ENCODE measurements at places on chromosomes 16 and 17.

DNA sequence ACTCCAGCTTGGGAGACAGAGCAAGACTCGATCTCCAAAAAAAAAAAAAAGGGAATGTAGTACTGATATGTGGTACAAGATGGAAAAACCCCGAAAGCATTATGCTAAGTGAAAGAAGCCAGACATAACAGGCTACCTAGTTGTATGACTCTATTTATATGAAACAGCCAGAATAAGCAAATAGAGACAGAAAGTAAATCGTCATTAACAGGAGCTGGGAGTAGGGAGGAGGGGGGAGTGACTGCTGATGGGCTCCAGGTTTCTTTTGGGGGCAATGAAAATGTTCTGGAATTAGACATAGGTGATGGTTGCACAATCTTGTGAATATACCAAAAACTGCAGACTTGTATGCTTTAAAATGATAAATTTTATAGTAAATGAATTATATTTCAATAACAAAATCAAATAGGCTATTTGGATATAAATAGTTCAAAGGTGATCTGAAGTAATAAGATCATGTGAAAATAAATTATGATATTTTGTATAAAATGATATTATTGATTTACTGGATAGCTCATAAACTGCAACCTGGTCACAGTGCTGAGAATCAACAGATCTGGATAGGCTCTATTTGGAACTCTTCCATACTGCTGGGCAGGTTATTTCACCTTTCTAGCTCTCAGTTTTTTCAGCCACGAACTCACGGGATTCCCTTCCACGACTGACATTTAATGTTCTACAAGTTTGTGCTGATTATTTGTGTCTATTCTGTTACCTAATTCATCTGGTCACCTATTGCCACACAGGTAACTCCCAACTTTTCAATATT is 27.1 kb downstream of the ZNF652 start:
- no peak for DNase-seq

DNA sequence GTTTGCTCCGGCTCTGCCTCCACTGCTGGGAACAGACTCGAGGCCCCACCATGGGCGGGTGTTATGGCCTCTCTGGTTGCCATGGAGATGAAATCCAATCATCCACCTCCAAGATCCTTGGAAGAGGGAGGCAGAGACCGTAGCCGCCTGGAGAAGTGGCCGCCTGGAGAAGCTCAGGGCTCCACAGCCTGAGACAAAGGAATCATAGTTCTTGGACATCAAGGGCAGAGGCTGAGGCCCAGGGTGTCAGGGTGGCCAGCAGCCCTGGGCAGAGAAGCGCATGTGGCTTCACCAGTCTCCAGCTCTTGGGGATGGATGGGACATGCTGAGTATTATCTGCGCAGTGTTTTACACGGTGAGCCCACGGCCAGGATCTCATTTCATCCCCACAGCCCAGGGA is 36.2 kb downstream of the ABR start:
- DNase-seq, result no peak

- no peak for DNase-seq
Observed at GRCh38 chr17:72385475-72385874, 264.7 kb downstream of the SOX9 start.

DNA sequence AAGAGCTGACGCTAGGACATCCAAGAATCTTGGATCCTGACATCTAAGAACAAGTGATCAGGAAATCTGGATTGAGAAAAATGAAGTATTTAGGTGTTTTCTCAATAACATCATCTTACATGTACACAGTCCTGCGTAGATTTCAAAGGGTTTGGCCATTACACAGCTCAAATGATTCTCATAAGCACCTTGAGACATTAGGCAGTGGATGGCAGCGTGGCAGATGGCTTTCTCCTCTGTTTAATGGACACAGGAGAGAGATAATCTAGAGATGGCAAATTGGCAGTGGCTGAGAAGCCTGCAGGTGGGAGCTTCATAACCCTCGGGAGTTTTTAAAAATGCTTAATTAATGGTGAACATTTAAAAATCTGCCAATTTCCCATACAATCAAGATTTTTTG is 137.5 kb downstream of the ZFHX3 start:
- no peak for DNase-seq

- no peak for DNase-seq
Observed at GRCh38 chr16:25031132-25031440, 15.9 kb upstream of the ARHGAP17 start.

- peak; percentile 1 for DNase-seq
Observed at GRCh38 chr16:82782715-82783251, 156.0 kb downstream of the CDH13 start.

GRCh38 chr17:65783845-65784334 is 222.4 kb upstream of the AXIN2 start:
- no peak for DNase-seq

DNA sequence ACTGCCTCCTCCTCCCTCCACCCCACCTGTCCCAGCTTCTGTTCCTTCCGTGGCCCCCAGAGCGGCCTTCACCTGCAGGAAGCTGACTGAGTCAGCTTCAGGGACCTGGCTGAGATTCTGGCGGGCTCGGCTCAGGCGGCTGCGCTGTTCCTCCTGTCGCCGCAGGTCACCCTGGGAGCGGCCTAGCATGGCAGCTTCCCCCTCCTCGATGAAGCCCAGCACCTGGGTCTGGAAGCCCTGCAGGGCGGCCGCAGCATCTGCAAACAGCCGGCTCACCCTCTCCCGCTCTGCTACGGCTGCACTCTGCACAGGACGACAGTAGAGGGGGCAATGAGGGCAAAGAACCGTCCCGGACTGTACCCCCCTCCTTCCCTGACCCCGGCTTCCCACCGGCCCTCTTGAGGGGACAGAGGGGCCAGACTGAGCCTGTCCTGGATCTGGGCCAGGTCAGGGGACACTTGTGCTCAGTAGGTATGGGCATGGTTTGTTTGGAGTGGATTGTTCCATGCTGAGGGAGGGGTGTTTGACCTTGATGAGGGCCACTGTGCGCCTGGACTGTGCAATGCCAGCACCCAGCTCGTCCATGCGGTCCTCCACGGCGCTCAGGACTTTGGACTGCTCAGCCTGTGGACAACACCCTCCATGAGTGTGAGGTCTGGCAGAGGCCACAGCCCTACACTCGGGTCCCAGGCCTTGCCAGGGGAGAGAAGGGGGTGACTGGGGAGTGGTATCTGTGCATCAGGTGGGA is 2.0 kb downstream of the TRIM47 start:
- DNase-seq, result peak; percentile 93

GRCh38 chr16:1276580-1276878 is 20.7 kb downstream of the TPSD1 start:
- no peak for DNase-seq

- DNase-seq, result no peak
Observed at GRCh38 chr17:38981636-38982035, 14.4 kb upstream of the FBXO47 start.

DNA sequence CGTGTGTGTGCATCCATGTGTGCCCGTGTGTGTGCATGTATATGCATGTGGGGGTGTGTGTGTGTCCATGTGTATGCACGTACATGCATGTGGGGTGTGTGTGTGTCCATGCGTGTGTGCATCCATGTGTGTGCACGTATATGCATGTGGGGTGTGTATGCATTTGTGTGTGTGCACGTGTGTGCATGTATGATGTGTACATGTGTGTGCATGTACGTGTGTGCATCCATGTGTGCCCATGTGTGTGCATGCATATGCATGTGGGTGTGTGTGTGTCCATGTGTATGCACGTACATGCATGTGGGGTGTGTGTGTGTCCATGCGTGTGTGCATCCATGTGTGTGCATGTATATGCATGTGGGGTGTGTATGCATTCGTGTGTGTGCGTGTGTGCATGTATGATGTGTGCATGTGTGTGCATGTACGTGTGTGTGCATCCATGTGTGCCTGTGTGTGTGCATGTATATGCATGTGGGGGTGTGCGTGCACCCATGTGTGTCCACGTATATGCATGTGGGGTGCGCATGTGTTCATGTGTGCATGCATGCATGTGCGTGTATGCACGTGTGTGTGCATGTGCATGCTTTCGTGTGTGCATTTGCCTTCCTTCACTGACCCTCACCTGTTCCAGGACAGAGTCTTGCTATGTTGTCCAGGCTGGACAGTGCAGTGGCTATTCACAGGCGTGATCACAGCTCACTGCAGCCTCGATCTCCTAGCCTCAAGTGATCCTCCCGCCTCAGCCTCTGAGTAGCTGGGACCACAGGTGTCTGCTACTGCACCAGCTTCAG is 129.6 kb upstream of the TNRC6C start:
- DNase-seq, result no peak

- DNase-seq, result peak; percentile 18
Observed at GRCh38 chr17:40176754-40177110, 538 bp upstream of the RAPGEFL1 start.

GRCh38 chr17:56217921-56218320 is 64.6 kb downstream of the ANKFN1 start:
- no peak for DNase-seq

DNA sequence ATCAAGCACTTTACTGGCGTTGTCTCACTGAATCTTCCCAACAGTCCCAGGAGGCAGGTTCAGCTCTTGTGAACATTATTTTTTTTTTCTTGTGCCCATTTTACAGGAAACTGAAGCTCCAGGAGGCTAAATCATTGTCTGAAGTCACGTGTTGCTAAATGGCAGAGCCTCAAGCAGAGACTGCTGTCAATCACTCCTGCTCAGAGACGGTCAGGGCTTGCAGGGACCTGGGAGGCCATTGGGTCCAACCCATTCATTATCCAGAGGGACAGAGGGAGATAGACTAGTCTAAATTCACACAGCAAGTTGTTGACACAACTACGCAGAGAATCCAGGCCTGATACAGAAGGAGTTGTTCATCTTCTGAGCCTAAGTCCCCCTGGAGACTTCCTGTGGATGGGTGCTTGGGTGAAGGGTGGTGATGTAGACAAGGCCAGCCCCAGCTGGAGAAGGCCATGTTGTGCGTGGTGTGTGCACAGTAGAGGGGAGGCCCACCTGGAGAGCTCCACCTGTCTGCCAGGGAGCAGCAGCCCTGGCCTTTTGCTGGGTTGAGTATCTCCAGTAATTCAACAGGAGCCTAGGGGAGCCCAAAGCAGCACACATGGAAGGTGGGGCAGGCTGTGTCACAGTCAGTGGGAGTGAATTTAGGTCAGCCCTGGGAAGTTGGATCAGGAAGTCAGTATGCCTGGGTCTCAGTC is 24.3 kb upstream of the C1QL1 start:
- no peak for DNase-seq

DNA sequence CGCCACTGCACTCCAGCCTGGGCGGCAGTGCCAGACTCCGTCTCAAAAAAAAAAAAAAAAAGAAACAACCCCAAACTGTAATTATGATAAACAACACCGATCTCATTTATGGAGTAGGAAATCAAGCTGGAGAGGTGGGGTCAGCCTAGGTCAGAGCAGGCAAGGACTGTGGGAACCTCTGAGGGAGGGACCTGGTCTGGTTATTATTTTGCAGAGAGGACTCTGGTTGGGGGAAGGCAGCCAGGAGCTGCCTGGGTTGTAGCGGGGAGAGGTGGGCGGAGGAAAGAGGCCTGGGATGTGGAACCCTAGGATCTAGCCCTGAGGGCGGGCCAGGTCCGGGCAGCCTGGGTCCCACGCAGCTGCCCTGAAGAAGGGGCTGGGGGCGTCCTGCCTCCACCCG is 10.9 kb upstream of the HS3ST6 start:
- DNase-seq, result peak; percentile 50

DNA sequence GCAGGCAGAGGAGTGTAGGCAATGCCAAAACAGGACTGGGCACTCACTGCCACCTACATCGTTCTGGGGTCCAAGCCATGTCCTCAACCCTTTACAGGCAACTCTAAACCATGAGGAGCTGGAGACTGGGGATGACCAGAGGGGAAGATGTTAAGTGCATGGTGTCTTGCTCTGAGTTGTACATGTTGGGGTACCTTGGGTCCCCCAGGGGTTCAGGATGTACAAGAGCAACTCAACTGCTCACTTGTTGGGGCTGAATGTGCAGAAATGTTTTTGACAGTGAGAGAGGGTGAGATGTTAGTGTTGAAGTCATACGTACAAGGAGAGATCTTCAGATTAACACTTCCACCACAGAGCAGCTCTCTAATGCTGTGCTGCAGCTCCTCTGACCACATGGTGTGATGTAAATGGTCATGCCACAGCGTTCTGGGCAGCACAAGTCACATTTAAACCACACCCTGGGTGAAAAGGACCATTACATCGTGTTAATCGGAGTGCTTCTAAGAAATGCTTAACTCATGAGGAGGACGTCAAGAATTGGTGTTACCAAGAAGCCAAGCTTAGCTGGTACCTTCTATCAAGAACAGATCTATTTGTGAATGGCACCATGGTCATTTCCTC is 2.4 kb downstream of the CCL18 start:
- DNase-seq, result no peak

DNA sequence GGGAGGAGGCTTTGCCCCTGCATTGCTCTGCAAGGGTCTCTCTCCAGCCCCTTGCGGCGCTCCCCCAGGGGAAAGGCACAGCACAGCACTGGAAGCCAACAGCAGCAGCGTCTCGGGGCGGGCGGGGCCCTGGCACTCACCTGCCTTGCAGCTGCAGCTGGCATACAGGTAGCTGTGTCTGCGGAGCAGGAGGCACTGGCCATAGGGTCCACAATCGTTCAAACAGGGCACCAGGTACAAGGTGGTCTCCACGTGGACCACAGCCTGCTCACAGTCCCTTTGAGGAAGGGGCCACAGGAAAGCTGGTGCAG is 4.2 kb upstream of the MRPL28 start:
- no peak for DNase-seq

GRCh38 chr17:16447676-16448075 is 32.3 kb downstream of the TRPV2 start:
- no peak for DNase-seq

Data from NCI-H2029 (cell line).